ENCODE measurements at places on chromosomes 7 and 10.

DNA sequence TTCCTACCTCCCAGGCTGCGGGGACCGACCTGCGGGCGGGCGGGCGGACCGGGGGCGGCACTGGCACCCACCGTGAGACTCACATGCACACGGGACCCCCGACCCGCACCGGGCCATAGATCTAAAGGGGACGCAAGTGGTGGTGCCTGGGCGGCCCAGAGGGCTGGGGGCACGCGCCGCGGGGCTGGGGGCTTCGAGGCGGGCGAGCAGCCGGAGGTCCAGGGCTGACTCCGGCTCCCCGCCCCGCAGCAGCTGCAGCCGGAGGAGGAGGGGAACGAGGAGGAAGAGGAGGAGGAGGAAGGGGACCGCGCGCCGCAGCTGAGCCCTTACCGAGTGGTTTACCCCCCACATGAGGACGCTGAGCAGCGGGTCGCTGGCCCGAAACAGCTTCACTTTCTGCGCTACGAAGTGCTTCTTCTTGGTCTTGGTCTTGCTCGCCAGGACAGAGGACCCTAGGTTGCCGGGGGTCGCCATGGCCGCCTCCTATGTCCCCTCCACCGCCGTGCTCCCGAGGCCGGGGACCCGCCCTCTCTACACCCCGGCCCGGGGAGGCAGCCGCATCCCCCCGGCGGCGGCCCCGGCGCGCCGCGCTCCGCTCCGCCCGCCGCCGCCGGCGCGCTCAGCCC, 412 bp downstream of the PIP4K2A start:
- DNase-seq, result no peak

GRCh38 chr10:87694011-87694794, 34.5 kb downstream of the PAPSS2 start:
- DNase-seq, result no peak

GRCh38 chr10:123911866-123912265, 20.3 kb upstream of the CPXM2 start:
- DNase-seq, result no peak

- no peak for DNase-seq
Observed at GRCh38 chr7:101624246-101625001, 4.7 kb downstream of the MYL10 start.
